ENCODE measurements at places on chromosomes 5 and 9.
A peak's percentile ranks its signal among the peaks of the same experiment; 100 is the strongest.

DNA sequence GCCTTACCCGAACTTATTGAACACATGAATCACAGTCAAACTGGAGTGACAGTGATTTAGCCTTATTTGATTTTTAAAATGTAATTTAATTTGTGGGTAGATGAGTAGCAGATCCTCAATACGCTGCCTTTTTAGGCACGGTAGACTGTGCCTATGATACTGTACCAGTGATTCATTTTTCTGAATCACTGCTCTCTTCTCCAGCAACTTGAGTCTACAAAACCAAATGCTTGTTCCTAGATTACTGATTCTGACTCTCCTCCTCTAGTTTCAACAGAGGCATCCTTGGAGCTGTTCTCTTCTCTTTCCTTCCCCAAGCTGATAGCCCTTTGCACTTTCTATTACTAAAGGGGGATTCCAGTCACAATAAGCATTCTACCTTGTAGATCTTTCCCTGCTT lies 94.3 kb upstream of the IL7R start:
- H3K36me3 ChIP-seq = no peaks in the 10 kb centered on the region
- H3K4me3 ChIP-seq = no peak overlapping the region
- no peaks in the 10 kb centered on the region for H3K27me3 ChIP-seq
- no peak for DNase-seq
- no peaks in the 10 kb centered on the region for H3K4me1 ChIP-seq

DNA sequence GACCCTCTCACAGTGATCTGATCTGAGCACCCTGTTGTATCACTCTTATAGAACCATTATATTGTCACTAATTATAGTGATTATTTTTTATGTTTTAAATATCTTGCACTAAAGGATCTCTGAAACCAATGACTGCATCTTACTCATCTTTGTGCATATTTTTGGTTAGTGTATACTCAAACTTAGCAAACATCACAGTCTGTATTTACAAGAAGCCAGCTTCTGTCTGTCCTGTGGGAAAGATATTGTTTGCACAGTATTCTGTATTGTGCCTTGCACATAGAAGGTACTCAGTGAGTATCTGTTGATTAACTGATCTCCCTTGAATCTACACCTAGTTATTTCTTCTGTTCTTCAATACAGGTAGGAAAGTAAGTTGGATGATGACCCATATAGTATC lies 131.5 kb downstream of the PAM start:
- no peaks in the 10 kb centered on the region for H3K36me3 ChIP-seq
- no peak overlapping the region for H3K4me3 ChIP-seq
- H3K27me3 ChIP-seq = no peaks in the 10 kb centered on the region
- no peaks in the 10 kb centered on the region for H3K4me1 ChIP-seq

DNA sequence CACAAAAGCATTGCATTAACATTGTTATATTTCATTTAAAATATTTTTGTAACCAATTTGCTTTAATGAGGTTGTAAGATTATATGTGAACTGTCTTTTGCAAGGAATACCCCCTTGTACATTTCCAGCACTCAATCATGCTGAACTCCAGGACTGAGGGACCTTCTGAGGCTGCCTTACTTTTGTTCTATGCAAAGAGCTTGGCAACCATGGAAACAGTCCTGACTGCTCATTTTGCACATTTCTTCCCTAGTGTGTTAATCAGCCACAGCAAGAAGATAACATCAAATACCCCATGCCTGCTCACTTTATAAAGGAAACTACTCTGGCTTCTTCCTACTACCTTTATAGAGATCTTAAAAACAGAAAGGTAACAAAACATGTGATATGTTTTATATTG lies 355.6 kb upstream of the IZUMO3 start:
- H3K27me3 ChIP-seq = no peaks in the 10 kb centered on the region
- H3K27ac ChIP-seq = no peak overlapping the region
- no peak overlapping the region for H3K4me3 ChIP-seq
- no peaks in the 10 kb centered on the region for H3K36me3 ChIP-seq
- no peaks in the 10 kb centered on the region for H3K4me1 ChIP-seq
- no peak for DNase-seq

- no peaks in the 10 kb centered on the region for H3K27me3 ChIP-seq
- peaks cover 6% of the 10 kb centered on the region for H3K4me1 ChIP-seq
- H3K4me3 ChIP-seq = no peak overlapping the region
- H3K36me3 ChIP-seq = no peaks in the 10 kb centered on the region
- DNase-seq = no peak
- no peak overlapping the region for H3K27ac ChIP-seq
Observed at GRCh38 chr5:43021151-43021550, 19.0 kb downstream of the ANXA2R start.

DNA sequence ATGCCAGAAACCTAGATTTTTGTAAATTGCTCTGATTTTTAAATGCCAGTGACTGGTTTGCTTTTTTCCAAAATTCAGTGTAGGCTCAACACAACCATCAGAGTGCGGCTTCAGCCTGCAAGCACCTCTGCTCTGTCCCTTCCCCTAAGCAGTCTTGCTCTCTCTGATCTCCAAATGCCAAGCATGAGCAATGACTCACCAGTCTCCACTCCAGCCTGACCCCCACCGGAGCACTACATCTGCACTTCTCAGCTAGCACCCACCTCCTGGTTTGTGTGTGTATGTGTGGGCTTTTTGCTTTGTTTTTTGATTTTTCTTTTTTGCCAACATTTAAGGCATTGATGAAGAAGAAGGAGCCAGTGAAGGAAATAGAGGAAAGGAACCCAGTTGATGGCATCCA lies 61.4 kb upstream of the ADRA1B start:
- peaks cover 12% of the 10 kb centered on the region for H3K4me1 ChIP-seq
- no peaks in the 10 kb centered on the region for H3K27me3 ChIP-seq
- DNase-seq = no peak
- H3K4me3 ChIP-seq = no peak overlapping the region
- H3K36me3 ChIP-seq = no peaks in the 10 kb centered on the region

DNA sequence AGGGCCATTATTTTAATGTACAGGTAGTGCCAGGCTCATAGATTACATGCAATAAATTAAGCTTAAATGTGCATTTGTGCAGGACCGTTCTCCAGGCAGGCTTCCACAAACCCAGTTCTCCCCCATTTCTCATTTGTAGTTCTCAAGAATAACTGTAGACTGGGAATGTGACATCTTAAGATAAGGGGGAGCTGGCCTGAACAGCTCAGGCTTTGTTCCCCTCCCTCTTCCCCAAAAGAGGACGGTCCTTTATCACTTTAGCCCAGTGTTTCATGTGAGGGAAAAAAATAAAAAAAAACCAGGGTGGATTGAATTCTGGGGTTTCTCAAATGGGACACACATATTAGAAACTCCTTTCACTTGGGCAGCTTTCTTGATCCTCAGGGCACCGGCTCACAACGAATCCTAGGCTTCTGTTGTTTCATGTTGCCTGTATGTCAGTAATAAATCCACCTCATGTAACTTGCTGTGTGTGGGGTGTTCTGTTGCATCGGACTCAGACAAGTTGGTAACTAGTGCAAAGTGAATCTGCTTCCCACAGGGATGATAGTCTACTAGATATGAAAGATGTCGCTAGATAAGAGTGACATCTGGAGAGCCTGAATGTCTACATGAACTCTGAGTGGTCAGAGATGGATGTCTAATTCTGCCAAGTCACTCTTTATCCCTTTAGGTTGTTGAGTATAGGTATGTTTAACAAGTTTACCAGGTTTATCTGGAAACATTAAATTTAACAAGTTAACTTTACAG lies 2030.6 kb upstream of the NUDT12 start:
- no peak for DNase-seq
- no peak overlapping the region for H3K27ac ChIP-seq
- H3K36me3 ChIP-seq = no peaks in the 10 kb centered on the region
- no peaks in the 10 kb centered on the region for H3K4me1 ChIP-seq
- no peak overlapping the region for H3K4me3 ChIP-seq

GRCh38 chr9:97744710-97745708 lies 47.9 kb upstream of the XPA start:
- no peak for DNase-seq
- H3K4me3 ChIP-seq = no peak overlapping the region
- no peak overlapping the region for H3K27ac ChIP-seq
- H3K27me3 ChIP-seq = no peaks in the 10 kb centered on the region
- no peaks in the 10 kb centered on the region for H3K36me3 ChIP-seq

DNA sequence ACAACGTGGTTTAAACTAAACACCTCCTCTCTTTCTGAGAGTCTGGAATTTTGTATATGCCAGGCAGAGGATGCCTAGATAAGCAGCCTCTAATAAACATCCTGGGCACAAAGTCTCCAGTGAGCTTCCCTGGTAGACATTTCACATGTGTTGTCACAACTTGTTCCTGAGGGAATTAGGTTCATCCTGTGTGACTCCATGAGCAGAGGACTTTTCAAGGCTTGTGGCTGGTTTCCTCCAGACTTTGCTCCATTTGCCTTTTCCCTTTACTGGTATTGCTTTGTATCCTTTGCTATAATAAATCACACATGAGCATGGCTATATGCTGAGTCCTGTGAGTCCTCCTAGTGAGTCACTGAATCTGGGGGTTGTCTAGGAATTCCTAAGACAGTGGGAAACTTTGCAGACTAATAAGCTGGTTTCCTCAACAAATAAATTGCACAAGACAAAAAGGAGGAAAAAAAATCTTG lies 77.4 kb downstream of the NR2F1-AS1 start:
- no peak overlapping the region for H3K27ac ChIP-seq
- no peaks in the 10 kb centered on the region for H3K4me1 ChIP-seq
- H3K36me3 ChIP-seq = no peaks in the 10 kb centered on the region
- no peak overlapping the region for H3K4me3 ChIP-seq
- no peak for DNase-seq

- no peaks in the 10 kb centered on the region for H3K27me3 ChIP-seq
- H3K27ac ChIP-seq = no peak overlapping the region
- DNase-seq = no peak
- H3K4me1 ChIP-seq = no peaks in the 10 kb centered on the region
Observed at GRCh38 chr9:13113751-13114150, 165.7 kb downstream of the MPDZ start.

DNA sequence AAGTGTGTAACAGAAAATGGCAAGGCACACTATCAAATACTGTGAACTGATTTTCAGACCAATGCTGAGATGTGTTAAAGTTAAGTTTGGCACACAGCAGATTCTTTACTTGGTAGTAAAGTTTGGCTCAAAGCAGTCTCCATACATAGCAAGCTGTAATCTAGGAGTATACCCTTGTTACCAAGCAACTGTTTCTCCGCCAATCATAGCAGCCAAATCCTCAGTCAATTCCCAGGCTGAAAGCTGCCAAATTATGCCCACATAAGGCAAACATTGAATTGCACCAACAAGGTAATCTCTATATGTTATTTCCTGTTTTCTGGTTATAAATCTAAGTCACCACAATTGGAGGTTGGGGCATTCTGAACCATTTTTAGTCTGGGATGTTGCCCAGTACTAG lies 345.7 kb downstream of the DEPDC1B start:
- no peak for DNase-seq
- no peaks in the 10 kb centered on the region for H3K27me3 ChIP-seq
- no peak overlapping the region for H3K27ac ChIP-seq
- no peaks in the 10 kb centered on the region for H3K36me3 ChIP-seq

GRCh38 chr9:96858018-96858573 lies 3.8 kb upstream of the ZNF782 start:
- peaks cover 48% of the 10 kb centered on the region for H3K4me1 ChIP-seq
- no peak overlapping the region for H3K4me3 ChIP-seq
- no peaks in the 10 kb centered on the region for H3K36me3 ChIP-seq
- peak; percentile 40 for DNase-seq

GRCh38 chr5:41835645-41836044 lies 34.6 kb downstream of the OXCT1 start:
- DNase-seq = no peak
- H3K4me3 ChIP-seq = no peak overlapping the region
- H3K27me3 ChIP-seq = no peaks in the 10 kb centered on the region
- peaks cover 8% of the 10 kb centered on the region for H3K36me3 ChIP-seq

GRCh38 chr9:131477367-131477766 lies 25.4 kb upstream of the POMT1 start:
- H3K4me1 ChIP-seq = peaks cover 4% of the 10 kb centered on the region
- H3K27me3 ChIP-seq = no peaks in the 10 kb centered on the region
- H3K36me3 ChIP-seq = peaks cover 62% of the 10 kb centered on the region
- no peak for DNase-seq
- H3K27ac ChIP-seq = no peak overlapping the region
- no peak overlapping the region for H3K4me3 ChIP-seq

DNA sequence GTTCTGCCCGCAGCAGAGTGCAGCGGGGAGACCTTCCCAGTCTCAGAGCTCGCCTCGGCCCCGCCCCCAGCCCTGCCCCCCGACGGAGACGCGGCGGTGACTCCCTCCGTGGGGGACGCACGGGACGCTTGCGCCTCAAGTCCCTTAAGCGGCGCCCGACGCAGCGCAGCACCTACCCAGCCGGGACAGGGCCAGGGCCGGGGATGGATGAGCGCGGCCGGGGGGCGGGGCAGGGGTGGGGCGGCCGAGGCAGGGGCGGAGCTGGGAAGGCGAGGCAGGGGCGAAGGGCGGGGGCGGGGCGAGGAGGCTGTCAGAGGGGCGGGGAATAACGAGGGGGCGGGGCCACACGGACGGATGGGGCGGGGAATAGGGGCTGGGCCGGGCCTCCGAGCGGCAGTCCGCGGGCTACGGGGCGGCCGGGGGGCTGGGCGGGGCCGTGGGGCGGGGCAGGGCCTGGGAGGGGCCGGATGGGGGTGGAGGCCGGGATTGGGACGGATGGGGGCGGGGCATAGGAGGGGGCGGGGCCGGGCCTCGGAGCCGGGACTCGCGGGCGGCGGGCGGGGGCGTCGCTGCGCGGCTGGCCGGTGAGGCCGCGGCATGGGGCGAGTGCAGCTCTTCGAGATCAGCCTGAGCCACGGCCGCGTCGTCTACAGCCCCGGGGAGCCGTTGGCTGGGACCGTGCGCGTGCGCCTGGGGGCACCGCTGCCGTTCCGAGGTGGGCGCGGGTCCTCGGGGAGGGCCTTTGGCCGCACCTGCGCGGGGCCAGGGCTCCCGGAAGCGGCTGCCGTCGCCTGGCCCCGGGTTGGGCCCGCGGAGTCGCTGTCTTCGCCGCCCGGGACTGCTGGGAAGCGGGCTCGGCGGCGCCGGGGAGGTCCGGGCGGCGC lies at the start of gene ARRDC1:
ARRDC1 (plus strand) TSS at position 566 of the 884 bp plus-strand sequence; CDS start at position 598, 32 bp downstream.
- H3K27ac ChIP-seq = peak within 1 kb of the TSS; percentile 47
- H3K27me3 ChIP-seq = no peaks in the 10 kb centered on the region
- H3K4me3 ChIP-seq = peak within 1 kb of the TSS; percentile 68
- peaks cover 9% of the 10 kb centered on the region for H3K4me1 ChIP-seq
- no peaks in the 10 kb centered on the region for H3K36me3 ChIP-seq

DNA sequence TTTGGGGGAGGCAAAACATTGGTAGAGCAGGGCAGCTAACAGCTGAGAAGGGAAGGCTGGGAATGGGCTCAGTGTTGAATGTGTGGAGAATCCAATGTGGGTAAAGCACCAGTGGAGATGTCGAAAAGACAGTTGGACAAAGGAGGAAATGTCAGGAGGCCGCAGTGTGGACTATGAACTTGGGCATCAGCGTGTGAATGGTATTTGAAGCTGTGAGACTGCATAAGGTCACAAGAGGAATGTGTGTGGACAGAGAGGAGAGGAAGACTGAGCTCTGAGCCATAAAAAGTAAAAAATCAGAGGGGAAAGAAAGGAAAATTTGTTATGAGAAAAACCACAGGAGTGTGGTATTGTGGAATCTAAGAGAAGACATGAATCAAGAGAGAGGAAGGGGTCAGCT lies 99.4 kb upstream of the ADAMTS16 start:
- H3K36me3 ChIP-seq = no peaks in the 10 kb centered on the region
- H3K4me3 ChIP-seq = no peak overlapping the region
- no peaks in the 10 kb centered on the region for H3K27me3 ChIP-seq
- no peaks in the 10 kb centered on the region for H3K4me1 ChIP-seq

GRCh38 chr9:14278291-14278721 lies 35.6 kb downstream of the NFIB start:
- H3K4me3 ChIP-seq = peak overlapping the region; percentile 37
- peak overlapping the region; percentile 91 for H3K27ac ChIP-seq
- H3K27me3 ChIP-seq = no peaks in the 10 kb centered on the region
- H3K4me1 ChIP-seq = peaks cover 73% of the 10 kb centered on the region
- peak; percentile 46 for DNase-seq
